ENCODE measurements at places on chromosomes 1 and 21.
A peak's percentile ranks its signal among the peaks of the same experiment; 100 is the strongest.

DNA sequence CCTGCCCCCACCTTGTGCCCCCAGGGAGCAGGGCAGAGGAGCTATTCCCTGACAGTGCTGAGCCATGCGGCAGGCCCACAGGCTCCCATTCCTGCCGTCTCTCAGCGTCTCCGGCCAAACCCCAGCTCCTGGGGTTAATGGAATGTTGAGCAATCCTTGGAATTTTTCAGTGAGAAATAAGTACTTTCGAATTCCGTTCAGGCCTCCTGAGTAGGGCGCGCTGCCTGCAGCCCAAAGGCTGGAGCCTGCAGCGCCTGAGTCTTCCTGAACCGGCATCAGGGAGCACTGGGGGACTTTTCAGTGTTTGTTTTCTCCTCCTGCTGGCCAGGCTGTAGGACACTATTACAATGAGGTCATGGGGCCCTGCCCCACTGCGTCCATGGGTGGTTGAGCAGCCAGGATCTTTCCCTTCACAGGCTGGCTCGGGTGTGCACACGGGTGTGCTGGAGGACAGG is 33.3 kb upstream of the CSF1 start:
- peak; percentile 89 for DNase-seq

GRCh38 chr1:232477728-232478127 is 152.2 kb downstream of the SIPA1L2 start:
- peak; percentile 97 for DNase-seq

GRCh38 chr1:184506481-184506880 is 119.7 kb downstream of the C1orf21 start:
- no peak for DNase-seq

GRCh38 chr1:34013958-34014737 is 150.3 kb downstream of the HMGB4 start:
- DNase-seq: no peak

GRCh38 chr1:41714638-41715389 is 203.9 kb downstream of the HIVEP3 start:
- no peak for DNase-seq

GRCh38 chr1:102097451-102097850 is 100.7 kb upstream of the OLFM3 start:
- DNase-seq: no peak

- DNase-seq: peak; percentile 54
Observed at GRCh38 chr1:53260631-53261247, 22.4 kb upstream of the MAGOH start.

GRCh38 chr1:154186177-154186576 is 5.7 kb downstream of the TPM3 start:
- peak; percentile 56 for DNase-seq

All from iris pigment epithelial cell (primary cell).